Stimulated activated CD8-positive, alpha-beta memory T cell treated with anti-CD3 and anti-CD28 coated beads, Interleukin-4, amount 100 ng/mL, for 1 hour (primary cell): ENCODE measurements at places on chromosomes 12 and 14.
A peak's percentile ranks its signal among the peaks of the same experiment; 100 is the strongest.

DNA sequence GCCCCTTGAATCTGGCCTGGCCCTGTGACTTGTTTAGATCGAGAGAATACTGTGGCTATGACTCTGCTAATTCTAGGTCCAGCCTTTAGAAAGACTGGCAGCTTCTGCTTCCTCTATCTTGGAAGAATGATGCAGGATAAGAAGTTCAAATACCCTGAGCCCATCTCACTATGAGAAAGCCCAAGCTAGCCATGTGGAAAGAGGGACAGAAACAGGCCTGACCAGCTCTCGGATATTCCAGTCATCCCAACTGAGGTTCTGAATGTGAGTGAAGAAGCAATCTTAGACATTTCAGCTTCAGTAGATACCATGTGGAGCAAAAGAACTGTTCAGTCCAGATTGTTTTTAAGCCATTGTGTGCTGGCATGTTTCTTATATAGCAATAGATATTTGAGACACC lies 17.3 kb upstream of the KRR1 start:
- no peak for DNase-seq

DNA sequence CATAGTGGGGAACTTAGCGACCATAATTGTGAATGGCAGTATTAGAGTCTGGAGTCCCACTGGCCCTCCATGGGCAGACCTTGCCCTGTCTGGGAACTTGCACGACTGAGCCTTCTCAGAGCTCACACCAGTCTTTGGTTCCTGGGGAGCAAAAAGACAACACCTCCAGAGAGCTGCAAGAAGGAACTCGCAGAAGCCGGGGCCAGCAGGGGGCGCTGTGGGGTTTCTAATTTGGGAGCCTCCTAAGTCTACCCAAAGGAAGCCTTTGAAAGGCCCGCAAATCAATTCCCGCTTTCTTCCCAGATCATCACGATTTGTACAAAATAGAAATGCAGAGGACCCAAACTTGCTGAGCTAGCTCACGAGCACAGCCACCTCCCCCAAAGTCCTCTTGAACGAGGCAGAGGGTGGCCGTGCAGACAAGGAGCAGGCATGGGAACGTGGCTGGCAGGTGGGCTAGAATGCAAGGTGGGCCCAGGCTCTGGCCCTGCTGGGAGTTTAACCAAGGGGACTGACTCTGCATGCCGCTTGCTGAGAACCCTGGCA lies 46.3 kb upstream of the FBXO21 start:
- peak; percentile 63 for DNase-seq

- DNase-seq: no peak
These were observed 112.9 kb downstream of the PRKCH start for GRCh38 chr14:61434311-61434710.

- DNase-seq: no peak
These were observed 5.8 kb downstream of the MAX start for GRCh38 chr14:65096323-65097089.

DNA sequence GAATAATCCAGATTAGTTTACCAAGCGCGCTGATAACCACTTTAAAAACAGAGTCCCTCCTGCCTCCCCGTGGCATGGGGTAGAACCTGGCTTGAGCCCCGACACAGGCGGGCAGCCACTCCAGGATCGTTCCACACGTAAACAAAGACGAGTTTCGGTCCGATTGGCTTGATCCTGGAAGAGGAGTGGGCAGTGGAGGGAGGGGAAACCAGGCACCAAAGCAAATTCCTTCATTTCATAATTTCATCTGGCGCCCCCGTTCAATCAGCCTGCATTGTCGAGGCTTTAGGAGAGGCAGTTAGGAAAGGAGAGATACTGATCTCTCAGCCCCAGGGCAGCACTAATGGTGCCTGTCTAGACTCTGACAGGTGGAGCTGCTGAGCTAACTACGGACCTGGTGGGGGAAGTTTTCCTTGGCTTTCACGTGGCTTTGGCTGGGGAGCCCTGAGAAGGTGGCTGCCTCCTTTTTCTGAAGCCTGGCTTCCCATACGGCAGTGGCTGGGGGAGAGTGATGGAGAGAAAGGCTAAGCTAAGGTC lies 751 bp upstream of the GPRC5A start:
- DNase-seq: no peak

- no peak for DNase-seq
These were observed 1.6 kb downstream of the OAS3 start for GRCh38 chr12:112939761-112940381.

DNA sequence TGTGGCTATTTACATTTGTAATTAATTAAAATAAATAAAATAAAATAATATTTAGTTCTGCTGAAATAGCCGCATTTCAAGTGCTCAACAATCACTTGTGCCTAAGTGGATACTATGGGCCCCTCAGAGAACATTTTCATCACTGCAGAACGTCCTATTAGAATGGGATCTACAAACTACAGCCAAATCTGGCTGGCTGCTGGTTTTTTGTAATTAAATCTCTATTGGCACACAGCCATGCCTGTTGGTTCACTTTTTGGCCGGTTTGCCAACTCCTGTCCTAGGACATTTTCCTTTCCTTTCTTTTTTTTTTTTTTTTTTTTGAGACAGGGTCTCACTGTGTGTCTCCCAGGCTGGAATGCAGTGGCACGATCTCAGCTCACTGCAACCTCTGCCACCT lies 9.8 kb downstream of the CCDC63 start:
- no peak for DNase-seq

GRCh38 chr12:29599381-29599780 lies 101.9 kb upstream of the OVCH1 start:
- DNase-seq: no peak

- no peak for DNase-seq
These were observed 5.9 kb downstream of the PSMB5 start for GRCh38 chr14:23028799-23029198.

DNA sequence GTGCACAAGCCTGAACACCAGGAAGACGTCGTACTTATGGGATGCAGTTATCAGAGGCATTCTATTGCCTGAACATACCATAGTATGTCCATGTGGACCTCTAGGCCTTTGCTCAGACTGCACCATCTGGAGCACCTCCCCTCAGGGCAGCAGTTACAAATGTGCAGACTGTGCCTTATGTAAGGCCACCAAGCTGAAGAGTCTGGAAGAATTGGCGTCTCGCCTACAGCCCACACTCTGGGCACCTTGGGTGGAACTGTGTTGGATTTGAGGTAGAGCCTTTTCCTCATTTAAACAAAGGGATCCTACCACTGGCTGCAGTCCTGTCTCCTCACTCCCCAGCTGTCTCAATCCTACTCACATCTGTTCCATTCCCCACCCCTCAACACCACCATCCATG lies 204.3 kb upstream of the FRMD6 start:
- no peak for DNase-seq

- no peak for DNase-seq
These were observed 24.6 kb downstream of the EXOC5 start for GRCh38 chr14:57244106-57244505.
